ENCODE measurements at places on chromosomes 5 and 9.

GRCh38 chr5:84063041-84063440, 321.6 kb downstream of the EDIL3 start:
- no peak for DNase-seq

- no peak for DNase-seq
These were observed 34.3 kb downstream of the FAT2 start for GRCh38 chr5:151556806-151557205.

GRCh38 chr5:935510-936084, 42.9 kb downstream of the TRIP13 start:
- DNase-seq: no peak

DNA sequence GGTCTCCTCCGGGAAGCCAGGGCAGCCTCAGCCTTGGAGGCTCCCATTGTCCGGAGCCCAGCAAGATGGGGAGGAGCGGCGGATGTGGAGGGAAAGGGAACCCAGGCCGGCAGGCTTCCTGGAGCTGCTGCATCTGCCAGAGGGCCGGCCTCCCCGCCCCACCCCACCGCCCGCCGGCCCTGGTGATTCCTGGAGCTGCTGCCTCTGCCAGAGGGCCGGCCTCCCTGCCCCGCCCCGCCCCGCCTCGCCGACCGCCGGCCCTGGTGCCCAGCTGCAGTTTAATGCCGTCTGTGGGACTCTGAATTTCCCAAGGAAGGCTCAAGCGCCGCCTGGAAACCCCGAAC, 31.6 kb downstream of the EXD3 start:
- DNase-seq: no peak

DNA sequence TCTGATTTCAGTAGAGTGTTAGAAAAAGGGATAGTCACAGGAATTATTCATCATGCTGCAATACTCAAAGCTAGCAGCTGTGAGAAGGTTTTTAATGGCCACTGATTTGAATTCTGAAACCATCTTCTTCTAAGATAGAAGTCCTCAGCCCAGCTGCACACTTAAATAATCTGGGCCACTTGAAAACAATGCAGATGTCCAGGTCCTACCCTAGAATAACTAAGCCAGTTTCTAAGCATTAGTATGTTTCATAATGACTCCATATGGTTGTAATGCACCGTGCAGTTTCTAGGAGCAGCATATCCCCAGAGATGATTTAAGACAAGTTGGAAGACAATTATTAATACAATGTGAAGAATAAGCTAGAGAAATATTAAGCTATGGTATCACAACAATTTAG, 159.9 kb upstream of the FBXL17 start:
- DNase-seq: no peak

- DNase-seq: no peak
These were observed 60.0 kb downstream of the MEGF9 start for GRCh38 chr9:120654272-120654671.

GRCh38 chr5:32443541-32444430, 754 bp downstream of the ZFR start:
- DNase-seq: peak; percentile 49

DNA sequence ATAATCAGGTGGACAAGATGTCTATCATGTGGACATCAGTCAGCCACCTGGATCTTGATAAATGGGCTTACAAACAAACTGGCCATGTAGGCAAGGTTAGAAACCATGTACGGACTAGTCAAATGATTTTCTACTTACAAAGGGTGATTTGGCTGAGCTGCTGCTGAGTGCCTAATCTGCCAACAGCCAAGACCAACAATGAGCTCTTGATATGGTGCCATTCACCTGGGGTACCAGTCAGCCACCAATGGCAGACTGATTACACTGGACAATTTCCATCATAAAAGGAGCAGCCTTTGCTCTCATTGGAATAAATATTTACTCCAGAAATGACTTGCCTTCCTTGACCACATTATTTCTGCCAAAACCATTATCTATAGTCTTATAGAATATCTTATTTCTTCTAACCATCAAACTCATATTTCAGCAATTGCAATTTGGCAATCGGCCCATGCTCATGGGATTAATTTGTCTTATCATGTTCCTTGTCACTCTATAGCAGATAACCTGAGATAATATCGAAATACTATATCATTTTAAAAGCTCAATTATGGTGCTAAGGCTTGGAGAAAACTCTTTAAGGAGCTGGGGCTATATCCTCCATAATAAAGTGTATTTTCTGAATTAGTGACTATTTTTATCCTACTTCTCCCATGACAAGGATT, 135.1 kb downstream of the SLC25A46 start:
- no peak for DNase-seq

DNA sequence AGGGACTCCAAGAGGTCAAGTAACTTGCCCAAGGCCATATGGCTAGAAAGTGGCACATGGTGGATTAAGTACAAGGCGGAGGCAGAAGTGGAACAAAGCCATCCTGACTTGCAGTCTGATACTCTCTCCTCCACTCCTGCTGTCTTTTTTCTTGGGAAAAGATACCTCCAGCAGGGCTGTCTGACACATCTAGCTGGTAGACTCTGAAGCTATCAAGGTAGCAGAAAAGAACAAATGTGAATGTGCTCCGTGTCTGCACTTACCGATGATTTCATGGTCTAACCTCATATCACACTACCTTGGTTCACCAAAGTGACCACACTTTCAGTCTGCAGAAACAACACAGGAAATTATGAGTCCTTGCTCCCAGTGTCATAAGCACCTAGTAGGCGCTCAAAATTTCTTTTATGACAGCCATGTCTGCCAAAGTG, 284.8 kb downstream of the CRB2 start:
- no peak for DNase-seq

GRCh38 chr9:21559402-21560280, 77.5 kb upstream of the IFNE start:
- peak; percentile 59 for DNase-seq

DNA sequence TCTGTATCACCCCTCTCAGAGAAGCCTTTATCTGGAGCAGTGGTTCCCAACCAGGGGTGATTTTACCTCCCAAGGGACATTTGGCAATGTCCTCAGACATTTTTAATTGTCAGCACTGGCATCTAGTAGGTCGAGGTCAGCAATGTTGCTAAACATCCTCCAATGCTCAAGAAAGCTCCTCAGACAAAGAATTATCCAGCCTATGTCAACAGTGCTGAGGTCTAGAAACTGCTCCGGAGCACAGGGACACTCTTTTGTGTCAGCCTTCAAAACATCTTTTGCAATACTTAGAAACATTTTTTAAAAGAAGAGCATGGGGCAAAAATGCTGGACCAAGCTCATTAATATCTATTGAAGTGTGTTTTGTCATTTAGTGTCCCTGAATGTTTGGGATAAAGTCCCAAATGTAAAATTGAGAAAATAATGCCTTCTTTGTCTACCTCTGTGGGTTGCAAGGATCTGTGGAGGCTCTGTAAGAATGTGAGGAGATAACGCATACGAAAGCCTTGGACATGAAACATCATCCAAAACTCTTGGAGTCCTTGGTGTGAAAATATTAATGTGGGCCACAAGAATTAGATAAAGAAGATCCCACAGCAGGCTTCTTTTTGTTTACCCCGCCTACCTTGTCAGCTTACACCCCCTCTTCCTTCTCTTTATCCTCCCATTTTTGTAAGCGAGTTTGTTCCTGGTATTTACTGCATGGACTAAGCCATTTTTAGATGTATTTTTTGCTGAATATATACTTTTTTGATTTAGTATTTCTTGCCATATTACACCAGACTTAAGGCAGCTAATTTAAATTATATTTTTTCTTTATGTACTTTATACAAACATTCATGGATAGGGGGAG, 193.5 kb downstream of the CD180 start:
- no peak for DNase-seq

DNA sequence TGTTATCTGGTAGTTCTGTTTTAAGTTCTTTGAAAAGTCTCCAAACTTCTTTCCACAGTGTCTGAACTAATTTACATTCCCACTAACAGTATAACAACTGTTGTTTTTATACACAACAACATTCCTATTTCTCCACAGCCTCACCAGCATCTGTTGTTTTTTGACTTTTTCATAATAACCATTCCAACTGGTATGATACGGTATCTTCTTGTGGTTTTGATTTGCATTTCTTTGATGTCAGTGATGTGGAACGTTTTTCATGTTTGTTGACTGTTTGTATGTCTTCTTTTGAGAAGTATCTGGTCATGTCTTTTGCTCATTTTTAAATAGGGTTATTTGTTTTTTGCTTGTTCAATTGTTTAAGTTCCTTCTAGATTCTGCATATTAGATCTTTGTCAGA, 12.6 kb upstream of the GRAMD2B start:
- no peak for DNase-seq

DNA sequence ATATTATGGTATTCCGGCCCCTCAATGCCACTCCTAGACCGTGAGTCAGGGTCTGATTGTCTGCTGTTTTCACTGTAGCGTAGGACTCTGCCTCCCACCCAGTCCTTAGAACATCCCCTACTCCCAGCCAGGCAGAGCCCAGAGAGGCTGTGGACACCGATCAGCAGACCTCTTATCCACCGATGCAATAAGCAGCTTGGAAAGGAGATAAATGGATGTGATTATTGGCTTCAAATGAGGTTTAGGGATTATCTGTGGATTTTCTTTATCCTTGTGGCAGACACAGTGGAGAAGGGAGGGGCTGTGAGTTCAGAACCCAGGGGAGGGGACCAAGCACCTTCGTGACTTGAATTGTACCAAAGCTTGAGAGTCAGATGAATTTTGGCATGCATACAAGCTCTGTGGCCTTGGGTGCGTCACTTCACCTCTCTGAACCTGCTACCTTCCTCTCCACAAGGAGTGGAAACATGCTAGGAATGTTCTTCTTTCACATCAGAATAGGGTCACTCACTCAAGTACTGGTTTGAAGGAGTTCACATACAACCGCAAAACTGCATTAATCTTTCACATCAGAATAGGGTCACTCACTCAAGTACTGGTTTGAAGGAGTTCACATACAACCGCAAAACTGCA, 83.1 kb upstream of the CPLX2 start:
- no peak for DNase-seq

DNA sequence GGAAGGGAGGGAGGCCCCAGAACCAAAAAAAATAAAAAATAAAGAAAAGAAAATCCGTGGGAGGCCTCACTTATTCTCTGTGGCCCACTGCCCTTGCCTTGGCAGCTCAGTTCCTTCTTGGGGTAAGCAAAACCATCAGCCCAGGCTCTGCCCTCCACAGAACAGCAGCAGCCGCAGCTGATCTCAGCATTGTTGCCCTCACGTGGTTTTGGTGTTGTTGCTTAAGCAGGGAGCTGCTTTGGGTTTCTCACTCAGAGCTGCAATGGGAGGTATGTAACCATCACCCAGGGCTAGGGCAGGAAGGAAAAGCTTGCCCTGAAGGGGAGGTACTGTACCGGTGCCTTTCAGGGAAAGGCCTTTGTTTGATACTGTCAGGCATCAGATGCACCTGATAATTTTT, 374.7 kb upstream of the WWC1 start:
- no peak for DNase-seq

DNA sequence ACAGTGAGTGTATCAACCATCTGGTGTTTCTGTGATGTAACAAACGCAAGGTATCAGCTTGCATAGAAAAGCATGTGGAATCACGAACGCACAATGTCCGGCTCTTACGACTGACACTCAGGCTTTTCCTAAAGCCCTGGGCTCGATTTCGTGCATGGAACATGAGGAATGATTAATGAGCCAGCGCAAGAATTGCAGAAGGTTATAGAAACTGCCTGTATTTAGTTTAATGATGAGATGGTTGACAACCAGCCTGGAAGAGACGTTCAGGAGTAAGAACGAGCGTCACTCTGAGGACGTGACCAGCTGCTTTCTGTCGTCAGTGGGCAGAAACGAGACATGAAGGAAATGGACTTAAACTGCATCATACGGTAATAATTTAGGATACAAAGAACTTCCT, 497.6 kb downstream of the IRX1 start:
- DNase-seq: no peak

DNA sequence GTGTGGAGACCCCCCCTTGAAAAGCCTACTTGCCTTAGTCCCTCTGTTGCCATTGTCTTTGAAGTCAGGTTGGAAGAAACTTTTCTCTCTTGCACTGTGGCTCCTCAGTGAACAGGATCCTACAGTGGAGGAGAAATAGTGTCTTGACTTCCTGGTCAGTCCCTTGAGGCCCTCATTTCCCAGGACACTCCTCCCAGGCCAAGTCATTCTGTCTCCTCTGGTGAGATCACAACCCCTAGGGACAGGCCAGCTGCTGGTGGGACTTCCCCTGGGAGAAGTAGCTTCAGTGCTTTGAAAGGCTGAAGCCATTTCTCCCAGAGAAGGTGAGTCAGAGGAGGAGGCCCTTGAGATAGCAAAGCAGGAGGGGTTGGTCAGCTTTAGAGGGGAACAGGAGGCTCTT, 10.1 kb upstream of the GRIA1 start:
- no peak for DNase-seq

GRCh38 chr5:1652873-1653697, 129.3 kb upstream of the LPCAT1 start:
- no peak for DNase-seq

GRCh38 chr5:55480781-55481180, 54.0 kb downstream of the PLPP1 start:
- no peak for DNase-seq

DNA sequence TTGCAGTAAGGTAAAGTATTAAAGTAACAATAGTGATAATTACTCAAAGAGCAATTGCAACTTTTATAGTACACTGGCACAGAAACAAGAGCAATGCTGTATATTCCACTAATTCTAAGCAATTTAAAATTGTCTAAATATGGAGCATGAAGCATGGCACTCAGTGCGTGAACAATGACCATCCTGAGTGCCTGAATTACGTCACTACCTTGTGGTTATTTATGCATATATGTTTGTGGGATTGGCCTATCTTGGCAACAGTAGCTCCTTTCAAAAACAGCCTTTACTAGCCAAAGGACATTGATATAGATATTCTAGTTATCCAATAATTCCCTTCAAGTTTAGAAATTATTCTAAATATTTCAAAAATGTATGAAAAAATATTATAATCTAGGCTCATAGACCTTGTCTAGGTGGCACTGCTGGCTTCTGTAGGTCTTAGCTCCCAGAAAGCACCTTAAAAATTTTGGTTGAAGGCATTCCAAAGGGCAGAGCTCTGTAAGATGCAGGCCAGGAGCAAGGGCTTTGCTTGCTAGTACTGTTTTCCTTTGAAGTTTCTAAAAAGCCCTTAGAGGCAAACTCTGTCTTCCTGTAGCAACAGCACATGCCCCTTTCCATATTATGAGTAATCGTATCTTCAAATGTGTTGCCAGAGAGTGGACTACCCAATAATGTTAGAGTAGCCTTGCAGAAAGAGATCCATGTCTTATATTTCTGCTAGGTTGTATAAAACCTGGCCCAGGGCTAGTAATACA, 719.3 kb downstream of the NR2F1-AS1 start:
- no peak for DNase-seq

DNA sequence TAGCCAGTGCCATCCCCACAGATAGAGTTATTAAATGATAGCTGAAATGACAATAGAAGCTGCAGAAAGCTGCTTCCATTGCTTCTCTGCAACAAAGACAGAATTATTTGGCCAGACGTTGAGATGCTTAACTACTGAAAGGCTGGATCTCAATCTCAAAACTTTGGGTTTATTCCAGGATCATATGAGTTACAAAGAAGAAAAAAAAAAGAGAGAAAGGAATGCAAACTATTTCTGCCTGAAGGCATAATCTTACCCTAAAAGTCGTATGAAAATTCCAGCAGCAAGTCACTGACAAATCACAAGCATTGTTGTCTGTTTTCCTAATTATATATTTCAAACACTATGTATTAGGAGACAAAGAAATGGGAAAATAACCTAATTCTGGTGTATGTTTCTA, 12.8 kb upstream of the TYRP1 start:
- no peak for DNase-seq

Measured in naive thymus-derived CD8-positive, alpha-beta T cell (primary cell).